ENCODE measurements at places on chromosomes 12 and 14.

DNA sequence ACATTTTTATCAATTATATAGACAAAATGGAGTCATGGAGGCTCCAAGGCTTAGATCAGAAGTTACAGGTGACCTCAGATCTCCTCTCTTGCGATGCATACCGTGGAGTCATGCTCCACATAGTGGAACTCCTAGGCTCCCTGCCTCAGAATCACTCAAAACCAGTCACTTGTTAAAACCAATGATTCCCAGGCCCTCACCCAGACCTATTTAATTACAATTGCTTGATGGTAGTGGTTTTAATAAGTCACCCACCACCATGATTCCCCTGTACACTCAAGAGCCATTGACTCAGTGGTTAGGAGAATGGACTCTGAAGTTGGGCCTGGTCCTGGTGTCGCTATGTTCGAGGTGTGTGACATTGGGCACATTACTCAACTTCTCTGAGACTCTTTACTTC is 26.9 kb downstream of the IFNG-AS1 start:
- no peak for DNase-seq

DNA sequence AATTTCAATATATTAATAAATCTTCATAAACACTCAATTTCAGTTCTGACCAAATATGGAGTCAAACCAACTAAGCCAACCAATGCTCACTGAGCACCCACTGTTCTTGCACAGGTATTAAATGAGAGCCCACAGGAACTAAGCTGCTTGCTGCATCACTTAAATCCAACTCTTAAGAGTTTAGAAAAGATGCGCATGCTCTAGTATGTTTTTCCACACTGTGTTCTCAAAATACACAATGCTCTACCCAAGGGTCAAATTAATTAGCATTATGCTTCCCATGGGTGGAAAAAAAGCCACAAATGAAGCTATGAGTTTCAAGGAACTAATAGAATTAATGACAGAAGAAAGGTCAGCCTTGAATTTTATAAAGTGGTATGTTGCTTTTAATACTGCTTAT is 3.7 kb upstream of the GPHB5 start:
- no peak for DNase-seq

- no peak for DNase-seq
These were observed 61.3 kb downstream of the KITLG start for GRCh38 chr12:88518863-88519403.

- DNase-seq: no peak
These were observed 57.2 kb upstream of the ZDHHC17 start for GRCh38 chr12:76706761-76707160.

GRCh38 chr14:102606296-102606695 is 13.8 kb downstream of the RCOR1 start:
- DNase-seq: no peak

GRCh38 chr12:114190971-114191370 is 215.0 kb downstream of the TBX5 start:
- no peak for DNase-seq

DNA sequence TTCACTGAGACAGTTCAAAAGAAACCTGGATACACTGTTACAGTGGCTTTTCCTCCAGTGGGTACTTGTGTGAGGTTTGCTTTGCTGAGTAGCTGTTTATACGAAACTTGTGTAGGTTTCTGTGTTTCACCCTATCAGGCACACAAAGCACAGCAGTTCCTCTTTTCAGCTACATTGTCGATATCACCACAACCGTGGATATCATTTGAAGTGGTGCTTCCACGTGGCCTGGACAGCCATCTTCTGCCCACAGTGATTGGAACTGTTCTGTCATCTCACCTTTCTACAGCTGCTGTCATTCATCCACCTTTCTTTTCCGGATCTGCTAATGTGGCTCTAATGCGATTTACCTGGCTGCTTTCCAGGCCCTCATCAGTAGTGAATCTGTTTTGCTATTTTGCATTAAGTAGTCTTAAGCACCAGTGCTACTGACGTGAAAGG is 368.8 kb downstream of the SYT1 start:
- DNase-seq: no peak

DNA sequence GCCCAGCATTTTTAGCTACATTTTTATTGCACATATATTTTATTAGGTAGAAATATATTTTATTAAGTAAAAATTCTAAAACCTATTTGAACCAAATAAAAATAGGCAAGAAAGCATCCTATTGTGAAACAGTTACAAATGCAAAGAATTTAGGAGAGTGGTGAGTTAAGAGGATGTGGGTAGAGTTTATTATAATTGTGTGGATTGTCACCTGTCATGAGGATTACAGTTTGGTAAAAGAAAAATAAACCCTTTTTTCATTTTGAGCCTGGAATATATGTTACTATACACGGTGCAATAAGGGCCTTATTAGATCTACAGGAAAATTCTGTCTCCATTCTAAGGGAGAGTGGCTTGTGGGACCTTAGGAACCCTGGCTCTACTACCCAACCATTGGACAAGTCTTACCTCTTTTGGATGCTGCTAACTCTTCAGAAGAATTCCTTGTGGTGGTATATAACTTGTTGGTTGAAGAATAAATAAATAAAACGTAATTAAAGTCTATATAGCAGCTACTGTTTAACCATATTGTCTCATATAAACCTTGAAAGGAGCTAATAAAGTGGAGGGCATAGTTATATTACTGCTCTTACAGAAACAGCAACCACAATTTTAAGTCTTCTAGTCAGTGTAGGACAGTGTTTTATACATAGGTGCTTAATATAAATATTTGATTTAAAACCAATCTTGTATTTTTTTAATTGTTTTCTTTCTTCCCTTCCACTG is 67.8 kb downstream of the FGD4 start:
- no peak for DNase-seq

GRCh38 chr14:55160989-55161388 is 30.4 kb downstream of the DLGAP5 start:
- DNase-seq: no peak

DNA sequence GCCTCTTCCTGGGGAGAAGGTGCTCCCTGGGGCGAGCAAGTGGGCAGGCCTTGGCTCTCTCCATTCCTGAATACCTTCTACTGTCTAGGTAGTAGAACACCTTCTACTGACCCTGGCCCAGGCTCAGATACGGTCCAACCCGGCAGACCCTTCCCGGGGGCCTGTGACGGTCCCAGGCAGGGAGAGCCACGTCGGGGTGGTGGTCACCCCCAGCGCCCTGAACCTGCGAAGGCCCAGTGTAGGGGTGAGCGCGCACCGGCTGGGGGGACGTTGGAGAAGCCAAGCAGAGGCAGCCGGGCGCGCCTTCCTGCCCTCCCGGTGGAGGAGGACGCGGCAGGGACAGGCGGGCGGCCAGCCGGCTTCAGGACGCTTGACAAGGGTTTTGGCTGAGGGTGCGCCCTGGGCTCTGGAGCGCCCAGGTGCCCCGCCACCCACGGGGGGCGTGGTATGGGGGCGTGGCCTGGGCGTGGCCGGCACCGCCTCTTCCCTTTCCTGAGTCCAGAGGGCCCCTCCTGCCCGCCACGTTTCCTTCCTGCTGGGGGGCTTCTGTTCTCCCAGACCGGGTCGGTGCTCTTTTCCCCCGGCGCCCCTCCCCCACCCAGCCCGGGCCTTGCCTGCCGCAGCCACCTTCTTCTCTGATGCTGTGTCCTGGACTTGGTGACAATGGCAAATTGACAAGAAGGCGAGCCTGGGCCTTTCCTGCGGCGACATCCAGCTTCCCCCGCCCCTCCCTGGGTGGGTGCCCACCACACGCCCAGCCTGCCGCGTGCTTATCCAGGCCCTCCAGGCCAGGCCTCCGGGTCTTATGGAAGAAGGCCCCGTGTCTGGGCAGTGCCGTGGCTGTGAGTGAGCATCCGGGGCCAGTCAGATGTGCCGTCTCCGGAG is 24.5 kb upstream of the PPP1R13B start:
- DNase-seq: no peak

GRCh38 chr12:4742416-4742970 is 22.3 kb downstream of the GALNT8 start:
- DNase-seq: no peak

DNA sequence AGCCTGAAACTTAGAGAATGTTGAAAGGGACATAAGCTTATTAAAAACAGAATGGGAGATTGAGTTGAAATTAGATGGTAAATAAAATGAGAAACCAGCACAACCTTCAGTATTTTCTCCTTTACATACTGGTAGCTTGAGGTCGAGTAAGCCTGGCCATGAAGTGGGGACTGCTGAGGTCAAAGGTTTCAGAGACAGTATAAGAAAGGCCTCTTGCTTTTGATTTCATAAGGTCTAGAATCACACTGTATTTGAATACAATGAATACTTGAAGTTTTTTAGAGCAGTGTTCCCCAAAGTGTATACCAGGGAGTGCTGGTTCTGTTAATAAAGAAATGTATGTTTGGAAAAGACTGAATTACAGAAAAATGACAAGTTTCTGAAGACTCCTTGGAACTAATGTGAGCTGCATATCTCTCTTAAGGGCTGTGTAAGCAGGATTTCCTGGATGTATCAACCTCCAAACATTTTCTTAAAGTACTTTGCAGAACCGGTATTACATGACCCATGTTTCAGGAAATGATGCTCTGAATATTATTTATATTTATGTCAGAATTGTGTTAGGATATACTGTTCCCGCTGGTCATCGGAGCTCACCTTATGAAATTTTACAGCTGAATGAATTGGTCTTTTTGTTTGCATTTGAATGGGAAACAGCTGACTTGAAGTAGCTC is 85.0 kb downstream of the AKAP6 start:
- DNase-seq: no peak

GRCh38 chr12:46430340-46430948 is 57.9 kb upstream of the SLC38A2 start:
- no peak for DNase-seq

- DNase-seq: no peak
These were observed 85.6 kb downstream of the DICER1 start for GRCh38 chr14:95071649-95072280.

GRCh38 chr14:101732118-101732517 is 29.4 kb upstream of the PPP2R5C start:
- no peak for DNase-seq

DNA sequence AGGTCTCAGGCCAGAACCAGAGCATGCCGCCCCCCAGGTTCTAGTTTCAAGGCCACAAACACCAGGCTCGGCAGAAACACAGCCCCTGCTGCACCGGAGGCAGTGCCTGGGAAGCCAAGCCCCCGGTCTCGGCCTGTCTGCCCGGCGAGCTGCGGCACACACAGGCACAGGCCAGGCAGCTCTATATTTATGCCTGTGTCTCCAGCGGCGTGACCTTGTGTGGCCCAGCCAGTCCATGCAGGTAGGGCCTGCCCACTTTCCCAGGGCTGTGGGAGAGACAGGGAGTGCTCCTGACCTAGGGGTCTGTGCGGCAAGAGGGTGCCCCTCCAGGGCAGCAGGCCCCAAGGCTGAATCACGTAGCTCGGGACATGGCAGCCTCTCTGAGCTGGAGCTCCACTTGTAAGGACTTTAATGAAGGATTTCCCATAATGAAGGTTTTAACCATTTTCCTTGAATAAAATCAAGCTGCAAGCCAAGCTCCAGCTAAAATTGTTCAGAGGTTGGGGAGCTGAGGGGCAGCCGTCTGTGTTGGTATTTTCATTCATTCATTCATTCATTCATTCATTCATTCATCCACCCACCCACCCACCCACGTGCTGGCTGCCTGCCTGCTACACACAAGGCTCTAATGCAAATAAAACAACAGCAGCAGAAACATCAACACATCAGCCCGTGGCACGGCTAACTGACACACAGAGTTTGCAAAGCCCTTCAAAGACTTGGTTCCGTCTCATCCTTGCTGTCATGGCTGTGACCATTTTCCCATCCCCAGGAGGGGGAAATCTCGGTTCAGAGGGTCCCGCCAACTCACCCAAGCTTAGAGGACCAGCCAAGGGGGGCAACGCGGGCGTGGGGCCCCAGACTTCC is 92.0 kb downstream of the RFLNA start:
- DNase-seq: no peak

DNA sequence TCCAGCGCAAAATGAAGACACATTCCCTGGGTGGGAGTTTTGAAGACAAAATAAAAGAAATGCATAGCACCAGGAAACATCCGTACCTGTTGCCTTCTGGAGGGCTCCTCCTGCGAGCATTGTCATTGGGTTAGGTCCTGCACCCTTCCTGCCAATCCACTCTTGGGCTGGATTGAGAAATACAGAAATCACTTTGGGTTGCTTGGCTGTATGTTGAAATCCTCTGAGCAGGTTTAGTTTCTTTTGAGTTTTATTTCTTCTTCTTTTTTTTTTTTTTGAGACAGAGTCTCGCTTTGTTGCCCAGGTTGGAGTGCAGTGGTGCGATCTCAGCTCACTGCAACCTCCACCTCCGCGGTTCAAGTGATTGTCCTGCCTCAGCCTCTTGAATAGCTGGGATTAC is 67.6 kb downstream of the ARF6 start:
- no peak for DNase-seq

DNA sequence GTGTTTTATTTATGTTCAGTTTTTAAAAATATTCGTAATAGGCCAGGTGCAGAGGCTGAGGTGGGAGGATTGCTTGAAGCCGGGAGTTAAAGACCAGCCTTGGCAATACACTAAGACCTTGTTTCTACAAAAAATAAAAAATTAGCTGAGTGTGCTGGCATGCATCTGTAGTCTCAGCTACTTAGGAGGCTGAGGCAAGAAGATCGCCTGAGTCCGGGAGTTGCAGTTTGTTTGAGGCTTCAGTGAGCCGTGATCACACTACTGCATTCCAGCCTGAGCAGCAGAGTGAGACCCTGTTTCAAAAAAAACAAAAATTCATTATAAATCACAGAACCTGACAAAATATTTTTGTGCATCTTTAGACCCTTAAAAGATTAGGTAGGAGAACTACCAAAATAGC is 240.1 kb upstream of the ARHGAP5 start:
- DNase-seq: no peak

GRCh38 chr12:110286623-110287022 is 5.6 kb downstream of the ATP2A2 start:
- no peak for DNase-seq

DNA sequence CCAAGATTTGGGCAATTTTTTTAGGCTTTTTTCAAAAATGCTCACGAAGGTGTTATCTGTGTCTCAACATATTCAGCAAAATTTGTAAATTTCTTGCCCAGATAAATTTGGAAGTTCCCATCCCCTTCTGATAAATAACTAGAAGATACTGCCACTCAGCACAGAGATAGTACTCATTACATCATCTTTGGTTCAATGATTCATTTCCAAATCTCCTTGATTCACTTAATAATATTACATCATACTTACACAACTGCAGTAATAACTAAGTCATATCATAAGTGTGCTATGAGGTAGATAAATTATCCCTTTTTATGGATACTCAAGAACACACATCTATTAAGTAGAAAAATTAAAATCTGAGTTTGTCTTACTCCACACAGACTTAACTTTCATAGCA is 89.4 kb downstream of the RPAP3 start:
- DNase-seq: no peak

- no peak for DNase-seq
These were observed 67.1 kb downstream of the SERPINA3 start for GRCh38 chr14:94679106-94679810.

DNA sequence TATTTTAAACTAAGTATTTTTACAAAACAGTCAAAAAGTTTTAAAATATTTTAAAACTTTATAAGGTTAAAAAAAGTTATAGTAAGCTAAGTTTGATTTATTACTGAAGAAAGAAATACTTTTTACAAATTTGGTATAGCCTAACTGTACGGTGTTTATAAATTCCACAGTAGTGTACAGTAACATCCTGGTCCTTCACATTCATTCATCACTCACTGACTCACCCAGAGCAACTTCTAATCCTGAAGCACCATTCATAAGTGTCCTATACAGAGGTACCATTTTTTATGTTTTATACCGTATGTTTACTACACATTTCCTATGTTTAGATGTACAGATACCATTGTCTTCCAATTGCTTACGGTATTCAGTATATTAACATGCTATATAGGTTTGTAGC is 170.0 kb downstream of the KLHL28 start:
- DNase-seq: no peak
